CD8-positive, alpha-beta T cell (primary cell): ENCODE measurements at places on chromosomes 12 and 14.

DNA sequence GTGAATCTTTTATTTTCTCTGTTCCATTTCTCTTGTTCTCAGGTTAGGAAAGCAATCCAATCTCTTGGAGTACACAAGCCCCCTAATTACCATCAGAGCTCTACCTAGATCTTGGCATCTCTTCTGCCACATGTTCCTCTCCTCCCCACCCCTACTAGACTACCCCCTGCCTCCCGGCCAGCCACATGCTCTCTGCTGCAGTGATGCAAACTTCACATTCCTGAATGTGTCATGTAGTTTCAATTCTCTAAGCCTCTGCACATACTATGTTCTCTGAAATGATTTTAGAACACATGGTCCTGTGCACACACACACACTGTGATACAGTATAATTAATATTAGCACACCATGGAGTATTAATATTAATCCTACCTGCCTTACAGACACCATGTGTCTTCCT is 104.6 kb downstream of the EFCAB11 start:
- DNase-seq: no peak

GRCh38 chr12:24591715-24592440 is 357.0 kb downstream of the BCAT1 start:
- no peak for DNase-seq

DNA sequence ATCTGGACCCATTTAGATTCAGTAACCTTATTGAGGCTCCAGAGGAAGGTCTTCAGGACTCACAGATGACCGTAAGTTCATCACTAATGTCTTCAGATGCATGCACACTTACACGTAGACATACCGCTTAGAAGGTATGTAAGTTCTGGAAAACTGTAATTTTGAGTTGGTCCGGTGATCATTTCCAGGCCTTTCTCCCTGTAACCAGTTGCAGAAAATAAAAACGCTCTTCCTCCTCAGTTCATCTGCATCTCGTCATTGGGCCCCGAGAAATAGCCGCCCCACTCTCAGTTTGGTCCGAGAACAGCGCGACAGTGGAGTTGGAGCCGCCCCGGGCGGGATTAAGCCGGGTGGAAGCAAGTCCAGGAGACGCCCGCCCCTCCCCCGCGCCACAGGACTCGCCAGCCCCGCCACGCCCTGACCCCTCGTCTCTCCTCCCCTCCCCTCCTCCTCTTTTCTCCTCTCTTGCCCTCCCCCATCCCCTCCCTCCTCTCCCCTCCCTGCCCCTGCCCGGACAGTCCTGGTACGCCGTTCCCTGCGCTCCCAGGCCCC is 83.7 kb downstream of the TNFAIP2 start:
- no peak for DNase-seq

DNA sequence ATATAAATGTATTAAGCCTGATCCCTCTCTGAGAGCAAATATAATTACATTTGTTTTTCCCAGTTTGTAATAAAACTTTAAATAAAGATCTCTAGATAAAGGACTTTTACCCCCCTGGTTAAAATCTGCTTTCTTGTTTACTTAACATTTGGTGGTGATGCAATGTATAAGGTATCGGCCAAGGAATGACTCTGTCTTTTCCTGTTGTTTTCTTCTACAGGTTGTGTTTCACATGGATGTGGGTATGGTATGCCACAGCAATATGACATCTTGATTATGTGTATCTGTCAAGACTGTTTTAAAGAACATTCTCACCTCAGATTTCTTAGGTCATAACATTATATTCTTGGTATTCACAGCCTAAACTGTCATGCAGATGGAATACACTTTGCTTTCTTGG is 210.6 kb upstream of the NOVA1 start:
- DNase-seq: no peak

GRCh38 chr12:69529021-69529420 is 56.2 kb upstream of the CCT2 start:
- no peak for DNase-seq
